ENCODE measurements at places on chromosomes 1 and 21. TPM values are rescaled to one million over a fixed set of nuclear protein-coding genes. Genes with fewer than 3 reads are reported as not detected.

DNA sequence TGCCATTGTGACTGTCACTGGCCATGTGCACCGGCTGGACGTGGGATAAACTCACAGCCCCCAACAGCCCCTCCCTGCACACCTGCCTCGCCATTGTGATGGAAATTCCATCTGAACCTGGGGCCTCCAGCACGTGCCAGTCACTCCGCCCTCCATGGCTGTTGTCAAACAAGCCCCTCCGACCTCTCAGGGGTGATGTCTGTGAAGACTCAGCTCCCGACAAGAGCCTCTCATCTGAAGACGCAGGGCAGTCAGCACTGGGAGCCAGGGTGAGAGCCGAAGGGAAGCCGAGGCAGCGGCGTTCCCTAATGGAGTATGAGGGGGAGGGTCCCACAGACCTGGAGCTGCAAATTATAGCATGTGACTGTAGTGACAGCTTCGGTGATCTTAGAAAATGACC is 1.4 kb upstream of the KRTAP10-2 start:
- no peak for DNase-seq

DNA sequence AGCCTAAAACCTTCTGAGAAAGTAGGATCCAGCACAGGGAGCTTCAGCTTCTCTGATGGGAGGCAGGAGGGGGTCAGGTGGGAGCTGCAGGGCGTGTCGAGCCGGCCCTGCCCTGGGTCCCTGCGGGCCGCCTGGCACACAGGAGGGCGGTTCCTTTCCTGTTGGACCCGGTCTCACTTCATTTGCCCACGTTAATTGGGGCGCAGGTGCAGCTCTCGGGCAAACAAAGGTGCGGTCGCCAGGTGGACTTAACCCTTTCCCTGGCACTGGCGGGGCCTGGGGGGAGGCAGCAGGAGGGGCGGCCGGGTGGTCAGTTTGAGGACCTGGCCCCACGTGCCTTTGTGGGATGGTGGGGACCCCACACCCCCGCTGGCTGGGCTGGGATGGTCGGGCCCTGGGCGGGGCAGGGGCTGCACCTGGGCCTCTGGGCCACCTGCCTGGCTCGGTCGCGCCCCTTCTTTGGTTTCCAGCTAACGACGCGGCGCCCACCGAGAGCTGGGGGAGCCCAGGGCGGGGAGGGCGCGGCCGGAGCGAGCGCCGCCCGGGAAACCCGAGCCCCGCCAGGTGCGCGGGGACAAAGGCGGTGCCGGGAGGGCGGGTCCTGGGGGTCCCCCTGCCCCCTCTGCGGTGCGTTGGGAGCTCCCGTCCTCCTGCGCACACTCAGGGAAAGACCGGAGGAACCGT is 20.8 kb upstream of the C1orf159 start:
- no peak for DNase-seq

DNA sequence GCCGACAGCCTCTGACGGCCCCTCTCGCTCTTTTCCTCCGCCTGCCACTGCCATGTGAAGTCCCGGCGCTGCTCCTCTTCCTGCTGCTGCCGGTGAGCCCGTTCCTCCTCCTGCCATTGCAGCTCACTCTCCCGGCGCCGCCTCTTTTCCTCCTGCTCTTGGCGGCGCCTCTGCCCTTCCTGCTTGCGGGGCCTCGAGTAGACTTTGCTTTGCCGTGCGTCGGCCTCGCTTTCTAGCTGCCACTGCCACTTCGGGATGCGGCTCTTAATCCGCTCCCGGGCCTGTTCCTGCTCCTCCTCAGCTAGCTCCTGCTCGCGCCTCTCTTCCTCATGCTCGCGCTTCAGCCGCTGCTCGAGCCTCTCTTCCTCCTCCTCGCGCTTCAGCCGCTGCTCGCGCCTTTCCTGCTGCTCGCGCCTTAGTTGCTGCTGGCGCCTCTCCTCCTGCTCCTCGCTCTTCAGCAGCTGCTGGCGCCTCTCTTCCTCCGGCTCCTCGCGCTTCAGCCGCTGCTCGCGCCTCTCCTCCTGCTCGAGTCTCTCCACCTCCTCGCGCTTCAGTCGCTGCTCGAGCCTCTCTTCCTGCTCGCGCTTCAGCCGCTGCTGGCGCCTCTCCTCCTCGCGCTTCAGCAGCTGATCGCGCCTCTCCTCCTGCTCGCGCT is 4.3 kb downstream of the TCHH start:
- peak; percentile 71 for DNase-seq

The ZC3H11A gene
- 91.5 TPM for total RNA-seq

- DNase-seq = peak; percentile 37
Measured at GRCh38 chr1:84996846-84997666, at the start of gene MCOLN2. Gene MCOLN2 (minus strand): TSS chr1:84997113. CDS start chr1:84996872, 241 bp downstream.

The LCE2B gene
- total RNA-seq = not detected

DNA sequence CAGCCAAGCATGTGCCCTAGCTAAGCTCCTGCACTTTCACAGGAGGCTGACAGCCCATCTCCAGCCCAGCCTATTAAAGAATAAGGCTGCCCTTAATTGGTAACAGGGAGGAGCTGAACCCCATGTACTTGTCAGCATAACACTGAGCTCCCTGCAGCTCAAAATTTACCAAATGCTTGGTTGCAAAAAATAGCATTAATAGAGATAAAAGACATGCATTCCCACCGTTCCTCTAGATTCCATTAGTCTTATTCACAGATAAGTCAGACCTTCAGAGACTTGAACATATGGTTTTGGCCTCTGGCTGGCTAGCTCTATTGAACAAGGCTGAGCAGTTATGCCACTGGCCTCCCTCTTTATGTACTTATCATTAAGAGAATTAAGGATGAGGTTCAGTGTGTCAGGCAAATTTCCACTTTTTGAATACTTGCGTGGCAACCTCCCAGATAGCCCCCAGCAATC is 29.2 kb downstream of the OLFML3 start:
- DNase-seq = no peak

- DNase-seq = no peak
Measured at GRCh38 chr1:22687191-22687590, 23.4 kb upstream of the EPHB2 start.

- peak; percentile 82 for DNase-seq
Measured at GRCh38 chr1:21238141-21238800, 52.0 kb downstream of the ECE1 start.

The KRTAP7-1 gene
- not detected for total RNA-seq

The IGFN1 gene
- 0.61 TPM for total RNA-seq

The AQP10 gene
- total RNA-seq = not detected

Data from mammary epithelial cell (primary cell).